Activated CD8-positive, alpha-beta T cell treated with anti-CD3 and anti-CD28 coated beads for 36 hours (primary cell): ENCODE measurements at places on chromosomes 2 and 18. TPM values are rescaled to one million over a fixed set of nuclear protein-coding genes. Genes with fewer than 3 reads are reported as not detected.

Gene SERPINB3
- total RNA-seq, result not detected

Gene SCN2A
- total RNA-seq, result not detected

Gene REG3A
- total RNA-seq, result not detected

Gene CNRIP1
- total RNA-seq, result not detected

Gene ITPRID2
- 42.5 TPM for total RNA-seq

Gene GPR75
- total RNA-seq, result 1.2 TPM

Gene MC5R
- not detected for total RNA-seq

Gene MYCN
- total RNA-seq, result 0.16 TPM

Gene FBXO41
- 42.0 TPM for total RNA-seq

Gene ATP8B1
- total RNA-seq, result 0.38 TPM

Gene CDH20
- not detected for total RNA-seq

Gene NAT8
- not detected for total RNA-seq

Gene TRIM43
- total RNA-seq, result not detected

Gene CABYR
- 1.3 TPM for total RNA-seq

Gene PPM1B
- total RNA-seq, result 40.7 TPM

Gene IGFBP5
- not detected for total RNA-seq

Gene SPATA3
- total RNA-seq, result 0.59 TPM

Gene ANKAR
- 3.6 TPM for total RNA-seq

Gene KLF11
- 3.5 TPM for total RNA-seq

Gene KANSL3
- total RNA-seq, result 39.8 TPM

Gene SPP2
- total RNA-seq, result not detected

Gene DLGAP1
- not detected for total RNA-seq

Gene HDLBP
- 266 TPM for total RNA-seq

Gene VIL1
- not detected for total RNA-seq

Gene ADRA2B
- 0.34 TPM for total RNA-seq

Gene ALKAL2
- total RNA-seq, result not detected

Gene RAB6D
- total RNA-seq, result not detected

Gene PAX8
- 0.63 TPM for total RNA-seq

Gene SMAD4
- 71.2 TPM for total RNA-seq

Gene KIAA2012
- total RNA-seq, result not detected

Gene SYT4
- not detected for total RNA-seq

Gene MARCHF4
- not detected for total RNA-seq

Gene SLC35F6
- 4.2 TPM for total RNA-seq

Gene SPIRE1
- total RNA-seq, result 2.8 TPM

Gene CXCR2
- 0.22 TPM for total RNA-seq

Gene MFF
- total RNA-seq, result 66.5 TPM

Gene POTEI
- not detected for total RNA-seq

Gene STK11IP
- 26.4 TPM for total RNA-seq

Gene SEMA4F
- 3.1 TPM for total RNA-seq

Gene AMER3
- not detected for total RNA-seq

Gene TUBB6
- 11.5 TPM for total RNA-seq

Gene SLC4A5
- total RNA-seq, result 1.8 TPM

Gene DPP4
- 26.4 TPM for total RNA-seq

Gene CXCR1
- total RNA-seq, result not detected

Gene COL6A3
- 4.1 TPM for total RNA-seq

Gene DIPK1C
- not detected for total RNA-seq
